ENCODE measurements at places on chromosomes 4 and X.

DNA sequence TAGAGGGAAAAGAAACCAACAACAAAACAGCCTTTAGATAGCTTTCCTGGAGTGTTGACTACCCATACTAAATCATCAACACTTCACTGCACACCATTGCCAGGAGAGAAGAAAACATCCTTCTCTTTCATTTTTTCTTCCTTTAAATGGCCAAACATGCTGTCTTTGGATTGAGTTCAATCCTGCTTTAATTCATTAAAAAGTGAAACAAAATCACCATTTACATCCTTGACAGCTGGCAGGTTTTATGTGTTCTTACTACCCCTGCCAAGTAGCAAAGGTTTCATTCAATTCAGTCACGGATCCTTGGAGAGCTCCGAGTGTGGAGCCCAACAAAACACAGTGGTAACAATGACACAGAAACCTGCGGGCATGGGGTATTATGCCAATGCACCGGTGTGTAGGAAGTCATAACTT, 568.3 kb downstream of the ANKRD50 start:
- H3K27me3 ChIP-seq, result no peaks in the 10 kb centered on the region
- no peak overlapping the region for H3K4me3 ChIP-seq
- no peaks in the 10 kb centered on the region for H3K4me1 ChIP-seq
- no peaks in the 10 kb centered on the region for H3K36me3 ChIP-seq
- H3K27ac ChIP-seq, result no peak overlapping the region

DNA sequence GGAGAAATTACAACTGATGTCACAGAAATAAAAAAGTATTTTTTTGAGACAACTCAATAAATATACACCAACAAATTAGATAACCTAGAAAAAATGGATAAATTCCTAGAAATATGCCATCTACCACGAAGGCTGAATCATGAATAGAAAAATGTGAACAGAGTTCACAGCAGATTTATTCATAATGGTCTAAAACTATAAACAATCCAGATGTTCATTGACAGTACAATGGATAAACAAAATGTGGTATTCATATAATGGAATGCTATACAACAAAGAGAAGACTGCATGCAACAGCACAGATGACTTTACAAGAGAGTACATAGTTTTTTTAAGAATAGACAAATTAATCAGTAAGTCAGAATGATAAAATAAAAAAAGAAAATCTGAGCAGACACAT, 55.2 kb downstream of the CLOCK start:
- no peak for DNase-seq
- peaks cover 9% of the 10 kb centered on the region for H3K36me3 ChIP-seq
- no peak overlapping the region for H3K27ac ChIP-seq
- no peak overlapping the region for H3K4me3 ChIP-seq

GRCh38 chr4:74344031-74344430, 20.9 kb upstream of the EREG start:
- peaks cover 7% of the 10 kb centered on the region for H3K27me3 ChIP-seq
- H3K4me3 ChIP-seq, result no peak overlapping the region
- H3K36me3 ChIP-seq, result no peaks in the 10 kb centered on the region
- no peaks in the 10 kb centered on the region for H3K4me1 ChIP-seq
- no peak for DNase-seq
- H3K27ac ChIP-seq, result no peak overlapping the region

- H3K4me1 ChIP-seq, result peaks cover 30% of the 10 kb centered on the region
- H3K27me3 ChIP-seq, result peaks cover 8% of the 10 kb centered on the region
- peaks cover 3% of the 10 kb centered on the region for H3K36me3 ChIP-seq
- no peak overlapping the region for H3K27ac ChIP-seq
- peak; percentile 66 for DNase-seq
These were observed 120.8 kb downstream of the SMIM20 start for GRCh38 chr4:26034849-26035248.

All from activated CD8-positive, alpha-beta memory T cell treated with anti-CD3 and anti-CD28 coated beads, Interleukin-2, amount 10 ng/mL, durations not matched to agents 7 days and 5 days (primary cell).